ENCODE measurements at places on chromosomes 13 and 19. TPM values are rescaled to one million over a fixed set of nuclear protein-coding genes. Genes with fewer than 3 reads are reported as not detected.

GRCh38 chr13:73714522-73714921 lies 419.7 kb downstream of the KLF12 start:
- no peak for DNase-seq

DNA sequence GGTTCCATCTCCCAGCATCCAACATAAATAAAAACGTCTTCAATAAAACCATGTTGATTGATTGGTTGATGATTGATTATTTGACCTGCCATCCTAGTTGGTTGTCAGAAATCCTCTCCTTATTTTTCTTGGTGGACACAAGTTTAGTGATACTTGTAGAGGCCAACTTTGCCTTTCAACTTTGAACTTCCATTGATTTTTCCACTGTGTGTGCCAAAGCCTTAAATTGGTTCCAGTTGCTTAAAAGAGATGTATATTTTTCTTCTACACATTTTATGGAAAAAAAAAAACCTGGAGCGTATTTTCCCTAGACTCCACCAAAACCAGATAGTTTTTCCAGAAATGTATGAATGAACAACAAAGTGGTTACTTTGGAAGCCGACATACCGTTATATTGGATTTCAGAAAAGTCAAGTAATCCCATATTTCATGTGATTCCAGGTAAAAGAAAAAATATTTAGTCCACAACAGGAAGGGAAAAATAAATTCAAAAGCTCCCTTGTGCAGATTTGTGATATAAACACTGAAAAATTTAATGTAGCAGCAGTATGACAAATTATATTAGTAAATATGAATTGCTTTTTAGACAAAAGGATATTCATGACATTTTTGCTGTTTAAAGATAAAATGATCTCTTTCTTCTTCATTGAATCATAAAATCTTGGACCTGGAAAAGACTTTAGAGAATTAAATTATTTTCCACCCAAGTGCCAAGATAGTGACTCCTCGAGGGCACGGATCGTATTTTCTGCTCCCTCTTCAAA lies 85.2 kb downstream of the MBNL2 start:
- DNase-seq = no peak

DNA sequence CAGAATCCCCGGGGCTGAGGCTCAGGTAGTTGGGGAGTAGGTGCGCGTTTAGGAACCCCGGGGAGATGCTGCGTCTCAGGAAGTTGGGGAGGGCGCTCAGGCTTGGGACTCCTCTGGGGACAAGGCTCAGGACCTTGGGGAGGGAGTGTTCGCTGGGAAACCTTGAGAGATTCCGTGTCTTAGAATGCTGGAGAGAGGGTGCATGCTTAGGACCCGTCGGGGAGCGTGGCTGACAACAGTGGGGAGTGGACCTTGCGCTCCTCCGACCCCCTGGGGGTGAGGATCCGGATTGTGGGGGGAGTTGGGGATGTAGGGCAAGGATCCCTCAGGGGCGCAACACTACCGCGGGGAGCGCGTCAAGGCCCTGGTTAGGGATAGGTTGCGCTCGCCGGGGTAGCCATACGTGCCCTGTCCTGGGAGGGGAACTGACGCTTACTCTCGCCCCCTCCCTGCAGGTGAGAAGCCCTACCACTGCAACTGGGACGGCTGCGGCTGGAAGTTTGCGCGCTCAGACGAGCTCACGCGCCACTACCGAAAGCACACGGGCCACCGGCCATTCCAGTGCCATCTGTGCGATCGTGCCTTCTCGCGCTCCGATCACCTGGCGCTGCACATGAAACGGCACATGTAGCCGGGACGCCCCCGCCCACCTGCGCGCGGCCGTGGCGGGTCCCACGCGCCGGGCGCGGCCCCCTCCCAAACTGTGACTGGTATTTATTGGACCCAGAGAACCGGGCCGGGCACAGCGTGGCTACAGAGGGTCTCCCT lies 2.0 kb downstream of the KLF2 start:
- peak; percentile 74 for DNase-seq

DNA sequence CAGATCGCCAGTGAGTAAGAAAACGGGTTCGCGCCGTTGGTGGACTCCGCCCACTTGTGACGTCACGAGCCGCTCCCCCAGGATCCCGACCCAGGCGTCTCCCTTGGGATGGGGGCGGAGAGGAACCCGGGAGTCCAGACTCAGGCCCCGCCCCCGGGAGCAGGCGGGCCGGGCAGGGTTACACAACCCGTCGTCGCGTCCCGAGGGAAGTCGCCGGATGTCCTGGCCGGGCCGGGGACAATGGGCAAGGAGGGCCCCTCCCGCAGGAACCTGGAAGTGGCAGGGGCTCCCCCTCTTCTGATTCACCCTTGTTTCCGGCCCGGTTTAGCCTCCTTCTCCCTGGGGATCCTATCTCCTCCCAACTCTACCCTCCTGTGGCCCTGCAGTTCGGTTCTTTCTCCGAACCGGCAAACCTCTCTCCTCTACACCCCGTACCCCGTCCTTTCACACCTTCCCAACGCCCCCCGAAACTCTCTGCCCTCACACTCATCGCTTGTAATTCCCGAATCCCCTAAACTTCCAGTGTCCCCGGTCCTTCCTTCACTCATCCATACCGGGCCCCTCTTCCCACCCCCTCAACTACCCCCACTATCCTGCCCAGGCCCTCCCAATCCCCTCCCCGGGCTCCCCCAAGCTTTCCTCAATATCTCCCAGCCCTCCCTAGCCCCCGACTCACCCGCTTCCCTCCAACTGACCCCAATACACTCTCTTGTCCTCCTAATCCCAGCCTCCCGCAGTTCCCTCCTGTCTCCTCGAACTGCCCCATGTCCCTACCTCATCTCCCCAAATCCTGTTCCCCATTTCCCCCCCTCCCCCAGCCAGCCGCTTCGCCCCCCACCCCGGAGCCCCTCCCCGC lies 20.0 kb upstream of the ERCC1 start:
- DNase-seq = peak; percentile 98

DNA sequence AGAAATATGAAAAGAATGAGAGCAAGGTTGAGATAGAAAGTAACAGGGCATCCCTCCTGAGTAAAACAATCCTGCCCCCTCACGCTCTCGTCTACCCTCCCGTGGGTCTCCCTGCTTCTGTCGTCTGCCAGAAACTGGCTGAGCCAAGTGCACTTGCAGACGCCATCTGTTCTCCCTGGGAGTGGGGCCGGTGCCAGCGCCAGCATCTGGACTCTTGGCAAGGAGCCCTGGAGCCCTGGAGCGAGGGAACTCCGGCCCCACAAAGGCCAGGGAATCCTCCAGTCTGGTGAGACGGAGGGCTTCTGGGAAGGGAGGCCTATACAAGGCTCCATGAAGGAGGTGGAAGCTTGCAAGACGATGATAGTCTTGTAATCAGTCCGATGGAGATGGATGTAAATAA lies 2.3 kb upstream of the TMEM91 start:
- no peak for DNase-seq

GRCh38 chr19:40503320-40503695 lies 36.5 kb downstream of the SPTBN4 start:
- DNase-seq = peak; percentile 54

The MYH14 gene
- total RNA-seq = 16.7 TPM

The GPR183 gene
- total RNA-seq = 0.62 TPM

GRCh38 chr19:401866-402511 lies 7.0 kb downstream of the C2CD4C start:
- DNase-seq = no peak

The RNASEH2A gene
- total RNA-seq = 44.5 TPM

- DNase-seq = no peak
These were observed 42.7 kb upstream of the ABCC4 start for GRCh38 chr13:95343944-95344343.
